Astrocyte (in vitro differentiated cells and primary cell): ENCODE measurements at places on chromosomes 7 and 10.
A peak's percentile ranks its signal among the peaks of the same experiment; 100 is the strongest.

DNA sequence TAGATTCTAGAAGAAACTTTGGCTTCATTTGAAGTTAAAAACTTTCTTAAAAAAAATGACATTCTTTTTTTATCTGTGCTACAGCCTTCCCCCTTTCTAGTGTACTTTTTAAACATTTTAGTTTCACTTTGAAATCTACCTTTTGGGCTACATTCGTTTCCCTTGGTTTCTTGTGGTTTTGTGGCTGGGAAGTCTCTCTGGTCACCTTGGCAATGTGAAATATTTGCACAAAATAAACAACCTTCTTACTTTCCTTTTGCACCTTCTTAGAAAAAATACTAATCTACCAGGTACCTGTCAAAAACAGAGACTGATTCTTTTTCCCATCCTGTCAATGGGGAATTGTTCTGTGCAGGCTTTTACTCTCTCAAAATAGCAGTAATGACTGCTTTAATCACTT is 350.2 kb downstream of the GATA3 start:
- peak; percentile 44 for DNase-seq

DNA sequence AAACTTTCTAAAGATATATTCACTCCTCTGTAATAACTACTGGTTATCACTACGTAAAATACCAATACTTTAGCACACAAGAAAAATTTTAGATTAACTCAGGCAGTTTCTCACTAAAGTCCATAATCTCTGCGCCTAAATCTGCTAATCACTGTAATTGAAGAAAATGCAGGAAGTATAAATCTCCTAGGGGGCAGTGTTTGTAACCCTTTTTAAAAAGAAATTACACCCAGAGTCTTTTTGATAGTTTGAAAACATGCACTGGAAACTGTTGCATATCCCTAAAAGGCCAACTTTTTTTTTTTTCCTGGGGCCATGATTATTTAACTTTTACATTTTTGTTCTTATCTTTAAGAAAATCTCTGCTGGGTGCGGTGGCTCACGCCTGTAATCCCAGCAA is 209.6 kb downstream of the KIAA1217 start:
- DNase-seq, result no peak

- no peak for DNase-seq
These were observed 6.5 kb downstream of the NACAD start for GRCh38 chr7:45082031-45082830.

DNA sequence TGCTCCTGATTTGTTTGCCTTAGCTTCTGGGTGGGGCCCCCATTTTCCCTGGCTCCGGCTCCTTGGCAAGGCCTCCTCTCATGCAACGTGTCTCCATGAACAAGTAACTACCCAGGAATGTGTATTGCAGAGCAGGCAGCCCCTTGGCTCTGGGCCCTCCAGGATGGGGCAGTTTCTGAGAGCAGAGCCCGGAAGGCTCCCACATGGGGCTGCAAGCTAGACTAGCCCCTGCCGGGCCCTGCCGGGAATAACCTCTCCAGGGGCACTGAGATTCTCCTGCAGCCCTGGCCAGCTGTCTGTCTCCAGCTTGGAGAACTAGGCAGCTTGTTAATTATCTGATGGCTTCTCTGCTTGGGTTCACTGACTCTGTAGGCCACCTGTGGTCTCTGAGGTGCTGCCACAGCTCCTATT is 184.0 kb upstream of the INHBA start:
- DNase-seq, result peak; percentile 97

DNA sequence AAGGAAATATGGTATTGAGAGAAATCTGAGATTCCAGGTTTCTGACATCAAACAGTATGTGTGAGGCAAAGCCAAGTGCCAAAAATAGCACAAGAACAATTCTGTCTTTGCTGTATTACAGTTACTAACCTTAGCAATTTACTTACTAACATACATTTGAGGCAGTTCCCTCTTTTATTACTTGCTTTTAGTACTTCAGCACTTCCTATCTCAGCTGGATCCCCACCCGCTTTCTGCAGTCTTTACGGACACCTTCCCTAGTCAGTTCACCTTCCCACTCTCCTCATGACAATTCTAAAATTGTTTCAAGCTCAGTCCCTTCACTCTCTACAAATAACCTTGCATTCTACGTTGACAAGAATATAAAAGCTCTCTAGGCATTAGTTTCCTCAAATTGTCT is 79.2 kb downstream of the ELAPOR2 start:
- DNase-seq, result no peak

- no peak for DNase-seq
These were observed 120.8 kb upstream of the NANOS1 start for GRCh38 chr10:118908557-118909256.

- peak; percentile 14 for DNase-seq
These were observed 2.1 kb downstream of the AFAP1L2 start for GRCh38 chr10:114402233-114402632.

GRCh38 chr10:61480208-61480607 is 27.0 kb upstream of the TMEM26 start:
- DNase-seq, result no peak

GRCh38 chr10:69334302-69335062 is 56.2 kb downstream of the HK1 start:
- no peak for DNase-seq

- DNase-seq, result no peak
These were observed 10.1 kb downstream of the KNDC1 start for GRCh38 chr10:133170092-133170491.

- DNase-seq, result no peak
These were observed 5.7 kb upstream of the GNAI1 start for GRCh38 chr7:80128918-80129317.

DNA sequence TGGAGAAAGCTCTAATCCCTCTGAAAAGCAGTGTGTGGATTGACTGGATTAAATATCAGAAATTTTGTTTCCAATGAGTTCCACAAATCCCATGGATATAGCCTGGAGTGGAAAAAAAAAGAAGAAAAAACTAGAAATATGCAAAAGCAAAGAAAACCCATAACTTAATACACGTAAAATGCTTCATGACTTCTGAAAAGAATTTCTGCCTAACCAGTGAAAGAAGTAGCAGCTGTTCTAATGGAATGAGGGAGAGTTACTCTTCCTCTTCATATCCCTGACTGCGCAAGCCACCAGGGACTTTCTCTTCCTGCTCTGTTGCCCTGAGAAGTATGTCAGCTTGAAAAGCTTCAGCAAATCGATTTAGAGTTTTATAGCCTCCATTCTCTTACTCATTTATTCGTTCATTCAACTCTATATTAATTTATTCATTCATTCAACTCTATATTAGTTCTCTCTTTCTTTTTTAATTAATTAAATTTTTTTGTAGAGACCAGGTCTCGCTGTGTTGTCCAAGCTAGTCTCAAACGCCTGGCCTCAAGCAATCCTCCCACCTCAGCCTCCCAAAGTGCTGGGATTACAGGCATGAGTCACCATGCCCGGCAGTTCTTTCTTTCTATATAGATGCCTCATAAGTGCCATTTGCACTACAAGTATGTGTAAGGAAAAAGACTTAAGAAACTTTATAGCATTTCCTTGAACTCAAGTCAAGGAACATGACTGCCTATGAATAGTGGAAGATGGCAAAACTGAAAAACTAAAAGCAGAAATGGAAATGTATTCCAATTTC is 447.3 kb upstream of the NRP1 start:
- DNase-seq, result no peak

DNA sequence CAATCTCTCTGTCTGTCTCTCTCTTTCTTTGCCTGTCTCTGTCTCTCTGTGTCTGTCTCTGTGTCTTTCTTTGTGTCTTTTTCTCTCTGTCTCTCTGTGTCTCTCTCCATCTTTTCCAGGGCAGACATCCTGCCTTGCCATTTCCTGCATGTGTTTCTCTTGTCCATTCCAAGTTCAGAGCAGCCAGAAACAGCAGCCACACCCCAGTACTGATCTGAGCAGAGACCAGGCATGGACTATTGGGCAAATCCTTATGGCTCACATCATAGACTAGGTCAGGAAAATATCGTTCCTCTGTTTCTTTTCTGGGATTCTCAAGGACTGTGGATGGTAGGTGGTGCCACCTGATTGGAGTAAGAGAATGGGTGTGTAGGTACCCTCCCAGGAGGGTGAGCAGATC is 95.8 kb downstream of the RAMP3 start:
- no peak for DNase-seq

- DNase-seq, result no peak
These were observed 14.3 kb downstream of the ZC3HAV1 start for GRCh38 chr7:139095194-139095659.

GRCh38 chr10:127993056-127993690 is 86.3 kb downstream of the PTPRE start:
- DNase-seq, result no peak

DNA sequence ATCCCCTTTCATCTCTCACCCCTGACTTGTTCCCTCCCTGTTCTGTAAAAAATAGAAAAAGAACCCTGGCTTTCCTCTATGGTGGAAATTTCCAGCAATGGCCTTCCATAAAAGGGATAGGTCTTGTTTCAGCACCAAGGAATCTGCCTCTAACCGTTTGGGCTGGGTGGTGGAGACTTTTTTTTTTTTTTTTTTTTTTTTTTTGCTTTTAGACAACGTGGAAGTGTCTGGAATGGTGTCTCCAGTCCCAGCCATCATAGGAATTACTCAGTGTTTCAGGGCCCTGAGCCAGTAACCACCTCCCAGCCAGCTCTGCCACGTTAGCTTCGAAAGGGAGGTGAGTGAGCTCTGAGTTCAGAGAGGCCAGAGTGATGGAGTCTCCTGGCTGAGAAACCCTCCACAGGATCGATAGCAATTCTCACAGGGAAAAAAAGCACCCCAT is 97.3 kb upstream of the COL1A2 start:
- peak; percentile 96 for DNase-seq
